Head of caudate nucleus (tissue), 42 donors: ENCODE measurements at places on chromosomes 12 and 14.

GRCh38 chr12:70838127-70838526 is 82.4 kb downstream of the PTPRR start:
- DNase-seq, result no peak

- DNase-seq, result no peak
Observed at GRCh38 chr12:110039085-110039807, 9.1 kb downstream of the C12orf76 start.

DNA sequence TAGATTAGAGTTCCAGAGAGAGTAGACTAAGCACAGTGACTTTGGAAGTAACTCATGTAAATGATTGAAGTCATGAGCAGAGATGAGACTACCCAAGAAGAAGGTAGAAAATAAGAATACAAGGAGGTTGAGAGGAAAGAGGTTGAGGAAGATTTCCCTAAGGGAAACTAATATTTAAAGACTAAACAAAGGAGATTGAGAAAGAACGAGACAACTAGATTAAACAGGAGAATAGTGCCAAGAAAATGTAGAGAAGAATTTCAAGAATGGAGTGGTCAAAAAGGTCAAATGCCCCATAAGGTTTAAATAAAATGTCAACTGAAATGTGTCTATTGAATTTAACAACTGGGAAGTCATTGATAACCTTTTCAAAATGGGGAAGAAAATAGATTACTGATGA is 59.0 kb downstream of the RPS29 start:
- no peak for DNase-seq

DNA sequence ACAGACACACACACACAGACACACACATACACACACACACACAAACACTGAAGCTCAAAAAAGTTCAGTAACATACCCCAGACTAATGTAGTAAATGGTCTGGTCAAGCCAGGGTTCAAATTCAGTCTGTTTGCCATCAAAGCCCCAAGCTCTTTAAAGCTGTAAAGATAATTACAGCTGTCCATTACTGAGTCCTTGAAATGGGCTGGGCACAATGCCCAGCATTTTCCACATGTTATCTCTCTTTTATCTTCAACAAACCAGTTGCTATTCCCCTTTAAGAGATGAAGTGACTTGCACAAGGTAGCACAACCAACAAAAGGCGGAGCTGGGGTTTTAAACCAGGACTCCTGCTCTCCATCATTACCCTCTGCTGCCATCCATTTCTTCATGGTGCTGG is 7.6 kb upstream of the UNC119B start:
- DNase-seq, result no peak

GRCh38 chr14:61381553-61381952 is 60.2 kb downstream of the PRKCH start:
- DNase-seq, result no peak

- DNase-seq, result no peak
Observed at GRCh38 chr14:102500158-102500662, 9.4 kb downstream of the ANKRD9 start.

GRCh38 chr12:25677232-25677937 is 124.3 kb upstream of the LMNTD1 start:
- DNase-seq, result no peak

GRCh38 chr14:51783765-51784164 is 76.6 kb upstream of the GNG2 start:
- no peak for DNase-seq

- no peak for DNase-seq
Observed at GRCh38 chr12:97321621-97322020, 141.0 kb upstream of the RMST start.

- peak; percentile 38 for DNase-seq
Observed at GRCh38 chr14:23910101-23910875, 43.3 kb upstream of the DHRS4 start.

DNA sequence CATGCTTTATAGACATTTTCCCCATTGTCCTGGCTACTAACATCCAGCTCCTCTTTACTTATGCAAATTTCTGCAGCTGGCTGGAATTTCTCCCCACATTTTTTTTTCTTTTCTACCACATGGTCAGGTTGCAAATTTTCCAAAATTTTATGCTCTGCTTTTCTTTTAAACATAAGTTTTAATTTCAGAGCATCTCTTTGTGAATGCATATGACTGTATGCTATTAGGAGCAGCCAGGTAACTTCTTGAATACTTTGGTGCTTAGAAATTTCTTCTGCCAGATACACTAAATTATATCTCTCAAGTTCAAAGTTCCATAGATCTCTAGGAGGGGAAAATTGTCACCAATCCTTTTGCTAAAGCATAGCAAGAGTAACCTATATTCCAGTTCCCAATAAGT is 365.9 kb downstream of the LRFN5 start:
- DNase-seq, result no peak

- DNase-seq, result no peak
Observed at GRCh38 chr14:33343016-33343415, 404.3 kb downstream of the NPAS3 start.

- DNase-seq, result no peak
Observed at GRCh38 chr12:6765048-6765633, 1.0 kb upstream of the PTMS start.

DNA sequence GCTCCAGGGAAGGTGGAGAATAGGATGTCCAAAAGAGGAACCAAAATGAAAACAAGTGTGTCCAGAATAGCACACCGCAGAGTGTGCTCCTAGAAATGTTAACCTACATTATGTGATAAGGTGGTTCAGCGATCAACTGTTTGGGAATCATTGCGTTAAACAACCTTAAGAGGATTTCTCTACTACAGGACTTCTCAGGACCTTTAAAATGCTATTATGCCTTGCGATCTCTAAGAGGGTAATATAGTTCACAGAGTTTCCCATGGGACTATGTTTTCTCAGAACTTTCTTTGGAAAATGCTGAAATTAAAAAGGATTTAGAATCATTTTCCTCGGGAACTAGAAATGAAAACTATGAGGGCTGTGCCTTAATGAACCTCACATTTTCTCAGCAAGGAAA is 1.8 kb downstream of the GLT8D2 start:
- DNase-seq, result no peak

DNA sequence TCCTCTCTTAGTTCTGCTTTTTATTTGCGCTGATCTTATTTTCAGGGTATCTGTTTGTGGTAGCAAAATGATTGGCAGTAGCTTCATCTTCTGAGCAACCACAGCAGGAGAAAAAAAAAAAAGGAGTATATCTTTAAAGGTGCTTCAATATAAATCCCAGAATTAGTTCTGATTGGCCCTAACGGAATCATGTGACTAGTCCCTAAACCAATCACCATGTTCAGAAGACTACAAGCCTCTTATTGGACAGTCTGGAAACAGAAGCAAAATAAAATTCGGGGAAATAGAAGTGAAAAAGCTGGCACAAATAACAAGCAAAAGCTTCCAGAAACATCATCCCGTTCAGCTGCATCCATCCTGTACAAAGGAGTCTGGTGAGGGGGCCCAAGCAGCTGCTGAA is 49.9 kb upstream of the PTPRO start:
- no peak for DNase-seq

- DNase-seq, result peak; percentile 36
Observed at GRCh38 chr12:106115440-106115839, 23.3 kb downstream of the NUAK1 start.

- no peak for DNase-seq
Observed at GRCh38 chr14:93103392-93104080, 12.2 kb downstream of the ITPK1 start.

DNA sequence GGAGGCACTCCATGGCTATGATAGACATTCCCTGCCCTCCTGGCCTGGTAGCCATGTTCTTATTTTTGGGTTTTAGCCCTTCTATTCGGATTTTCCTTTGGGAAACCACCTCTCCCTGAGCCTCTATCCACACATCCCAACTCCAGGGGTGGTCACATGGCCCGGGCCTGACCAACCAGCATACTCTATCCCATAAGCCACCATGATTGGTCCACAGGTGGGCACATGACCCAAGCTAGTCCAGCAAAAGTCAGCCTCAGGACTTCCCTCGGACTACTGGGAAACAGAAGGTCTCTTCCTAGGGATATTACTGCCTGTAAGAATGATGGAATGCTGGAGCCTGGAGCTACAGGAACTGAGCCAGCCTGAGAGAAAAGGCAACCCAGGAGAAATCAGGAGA is 12.5 kb downstream of the PRIMA1 start:
- no peak for DNase-seq

- DNase-seq, result no peak
Observed at GRCh38 chr12:62335796-62336195, 75.6 kb downstream of the USP15 start.

DNA sequence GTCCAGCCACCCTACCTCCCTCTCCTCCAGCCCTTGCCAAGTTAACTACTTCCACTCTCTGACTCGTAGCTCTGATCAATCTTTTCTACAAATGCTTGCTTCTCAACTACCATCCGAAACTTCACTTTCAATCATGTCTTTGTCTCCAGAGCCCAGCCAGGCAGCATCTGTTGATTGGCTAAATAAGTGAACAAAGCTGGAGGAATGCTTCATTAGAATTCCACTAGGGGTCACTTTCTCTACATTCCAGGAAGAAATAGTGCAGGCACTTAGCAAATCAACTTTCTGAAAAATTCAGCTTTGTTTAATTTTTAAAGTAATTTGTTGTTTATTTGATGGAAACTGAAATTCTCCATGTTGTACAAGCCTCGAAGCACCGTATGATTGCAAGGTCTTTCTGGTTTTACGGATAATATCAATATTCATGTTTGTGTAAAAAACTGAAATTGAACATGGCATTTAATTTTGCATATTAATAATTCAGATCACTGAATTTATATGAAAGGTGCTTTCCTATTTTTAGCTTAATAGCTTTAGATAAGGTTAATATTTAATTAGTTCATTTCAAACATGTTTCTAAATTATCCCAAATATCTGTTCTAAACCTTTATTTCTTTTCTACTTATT is 32.4 kb upstream of the HELB start:
- peak; percentile 31 for DNase-seq

DNA sequence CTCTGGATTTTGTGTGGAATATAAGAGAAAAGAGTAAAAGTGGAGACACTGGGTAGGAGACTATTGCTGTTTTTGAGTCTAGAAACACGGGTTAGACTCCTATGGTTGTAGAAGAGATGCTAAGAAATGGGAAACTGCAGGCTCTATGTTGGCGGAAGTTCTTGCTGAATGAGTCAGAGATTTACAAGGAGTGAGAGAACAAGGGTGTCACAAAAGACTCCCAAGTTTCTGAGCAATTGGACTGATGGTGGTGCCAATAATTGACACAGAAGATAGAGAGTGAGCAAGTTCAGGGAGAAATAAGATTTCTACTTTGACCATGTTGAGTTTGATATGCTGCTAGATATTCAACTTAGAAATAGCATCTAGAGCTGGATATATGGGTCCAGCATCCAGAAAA is 2.6 kb upstream of the PRKD1 start:
- no peak for DNase-seq

DNA sequence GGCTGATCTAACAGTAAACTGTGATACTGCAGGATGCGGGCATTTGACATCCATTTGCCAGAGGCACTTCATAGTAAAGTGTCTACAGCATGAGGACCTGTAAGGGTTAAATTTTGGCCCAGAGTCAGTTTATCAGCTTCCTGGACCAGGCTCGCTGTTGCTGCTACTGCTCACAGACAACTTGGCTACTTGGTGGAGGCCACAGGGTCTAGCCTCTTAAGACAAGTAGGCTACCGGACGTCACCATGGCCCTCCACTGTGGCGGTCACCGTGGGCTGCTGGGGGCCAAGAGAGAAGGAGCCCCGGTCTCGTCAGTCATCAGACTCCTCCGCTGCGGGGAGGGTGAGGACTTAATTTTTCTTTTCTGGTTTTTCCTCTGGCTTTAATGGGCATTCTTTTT is 117.3 kb upstream of the PZP start:
- DNase-seq, result no peak

DNA sequence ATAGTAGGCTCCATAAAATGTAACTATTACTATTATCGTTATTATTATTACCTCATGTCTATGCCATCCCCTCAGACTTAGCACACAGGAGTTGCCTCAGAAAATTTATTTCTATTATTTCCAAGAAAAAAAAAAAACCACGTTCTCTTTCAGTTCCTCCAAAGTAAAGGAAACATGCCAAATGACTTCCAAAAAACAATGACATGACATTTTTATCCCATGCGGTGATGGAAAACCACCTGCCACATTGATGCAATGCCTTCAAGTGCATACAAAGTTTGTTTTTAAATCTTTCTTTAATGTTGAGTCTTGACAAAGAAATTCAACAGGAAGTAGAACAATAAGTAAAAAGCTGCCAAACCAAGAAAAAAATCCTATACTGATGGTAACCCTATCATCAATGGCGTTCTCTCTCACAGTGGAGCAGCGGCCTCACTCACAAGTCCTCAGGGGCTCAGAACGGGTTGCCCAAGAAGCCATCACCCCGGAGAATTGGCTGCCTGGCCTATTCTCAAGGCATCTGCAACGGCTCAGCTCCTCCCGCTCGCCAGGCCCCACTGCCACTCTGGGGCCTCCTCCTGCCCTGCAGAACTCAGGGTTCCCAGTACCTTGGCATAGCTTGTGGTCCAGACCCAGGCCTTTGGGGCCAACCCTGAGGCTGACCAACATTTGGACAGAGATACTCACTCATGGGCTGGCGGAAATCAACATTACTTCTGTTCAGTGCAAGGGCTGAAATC is 51.9 kb downstream of the SERPINA3 start:
- DNase-seq, result no peak

DNA sequence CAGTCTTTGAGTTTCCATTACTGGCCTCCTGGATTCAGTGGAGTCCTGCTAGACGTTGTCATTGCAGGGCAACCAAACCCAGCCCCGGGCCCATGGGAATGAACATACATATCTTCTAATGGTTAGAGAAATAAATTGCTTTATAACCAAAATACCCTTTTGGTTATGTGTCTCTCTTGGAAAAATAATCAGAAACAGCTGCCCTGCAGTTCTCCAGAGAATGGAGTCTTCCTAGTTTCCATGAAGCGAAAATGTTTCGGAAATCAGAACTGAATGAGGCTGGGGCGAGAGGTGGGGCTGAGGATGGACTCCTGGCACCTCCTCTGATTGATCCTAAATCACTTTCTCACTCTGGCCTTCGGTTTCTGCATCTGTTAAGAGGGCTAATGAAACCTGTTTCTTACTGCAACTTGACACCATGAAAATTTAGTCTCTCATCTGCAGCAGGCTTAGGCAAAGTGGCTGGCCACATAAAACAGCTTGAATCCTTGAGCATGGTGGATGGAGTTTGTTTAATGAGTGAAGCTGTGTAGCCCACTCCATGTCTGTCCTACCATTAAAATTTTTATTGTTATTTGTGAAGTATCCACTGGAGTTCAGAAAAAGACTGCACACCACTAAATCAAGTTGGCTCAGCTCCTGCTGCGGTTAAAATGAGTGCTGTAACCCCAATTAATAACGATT is 198.9 kb downstream of the CACNA1C start:
- no peak for DNase-seq

GRCh38 chr14:65962952-65963351 is 523.2 kb upstream of the CCDC196 start:
- no peak for DNase-seq

- DNase-seq, result no peak
Observed at GRCh38 chr12:62726471-62726980, 208.4 kb downstream of the PPM1H start.
